ENCODE measurements at places on chromosomes 2 and 18.

GRCh38 chr2:29723255-29724001, 198.0 kb downstream of the ALK start:
- DNase-seq: no peak

DNA sequence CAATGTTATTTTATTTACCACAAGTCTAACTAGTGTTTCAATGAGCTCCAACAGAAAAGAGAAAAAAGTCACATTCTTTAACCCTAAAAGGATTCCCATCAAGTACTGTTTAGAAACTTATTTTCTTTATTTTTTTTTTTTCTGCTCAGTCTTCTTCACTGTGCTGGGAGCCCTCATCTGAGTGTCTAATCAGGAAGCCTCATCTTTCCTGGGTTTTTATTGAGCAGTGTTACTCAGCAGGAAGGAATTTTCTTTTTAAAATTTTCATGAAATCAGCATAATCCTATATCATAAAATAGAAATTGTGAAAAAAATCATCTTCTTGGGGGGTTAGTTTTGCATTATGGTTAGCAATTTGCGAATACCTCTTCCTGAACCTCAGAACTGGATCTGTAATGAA, 453.8 kb downstream of the CDH2 start:
- DNase-seq: no peak

- DNase-seq: no peak
Measured at GRCh38 chr18:38520786-38521185, 955.2 kb upstream of the CELF4 start.

DNA sequence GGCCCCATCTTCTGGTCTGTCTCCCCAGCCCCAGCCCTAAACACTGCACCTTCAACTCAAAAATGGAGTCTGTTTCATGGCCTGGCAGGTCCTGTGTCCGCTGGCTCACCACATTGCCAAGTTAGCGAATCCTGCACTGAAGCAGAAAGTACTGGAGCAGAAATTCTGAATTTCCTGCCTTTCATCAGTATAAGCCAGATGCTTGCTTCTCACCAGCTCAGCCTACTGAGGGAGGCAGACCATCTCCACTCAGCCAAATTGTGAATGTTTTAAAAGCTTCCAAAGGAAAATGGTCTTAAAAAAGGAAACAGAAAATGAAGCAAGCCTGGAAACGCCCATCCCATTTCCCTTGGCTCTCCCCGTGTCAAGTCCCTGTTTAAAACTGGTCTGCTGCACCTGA, 157.8 kb downstream of the C1D start:
- DNase-seq: no peak

GRCh38 chr2:37720533-37721200, 49.2 kb upstream of the CDC42EP3 start:
- DNase-seq: peak; percentile 4

GRCh38 chr18:48539406-48540250, 797 bp downstream of the CTIF start:
- DNase-seq: peak; percentile 21

- no peak for DNase-seq
Measured at GRCh38 chr18:24995056-24995455, 356.9 kb downstream of the ZNF521 start.

DNA sequence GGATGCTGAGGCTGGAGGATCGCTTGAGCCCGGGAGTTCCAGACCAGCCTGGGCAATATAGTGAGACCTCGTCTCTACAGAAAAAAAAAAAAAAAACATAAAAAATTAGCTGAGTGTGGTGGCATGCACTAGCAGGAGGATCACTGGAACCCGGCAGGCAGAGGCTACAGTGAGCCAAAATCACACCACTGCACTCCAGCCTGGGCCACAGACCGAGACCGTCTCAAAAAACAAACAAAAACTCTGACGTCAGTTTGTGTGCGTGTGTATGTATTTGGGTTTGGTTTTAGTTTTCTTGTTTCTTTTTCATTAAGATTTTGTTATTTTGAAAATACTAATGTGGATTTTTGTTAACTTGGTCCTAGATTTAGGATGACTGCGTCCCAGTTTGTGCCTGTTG, 19.0 kb downstream of the CEP68 start:
- DNase-seq: no peak

DNA sequence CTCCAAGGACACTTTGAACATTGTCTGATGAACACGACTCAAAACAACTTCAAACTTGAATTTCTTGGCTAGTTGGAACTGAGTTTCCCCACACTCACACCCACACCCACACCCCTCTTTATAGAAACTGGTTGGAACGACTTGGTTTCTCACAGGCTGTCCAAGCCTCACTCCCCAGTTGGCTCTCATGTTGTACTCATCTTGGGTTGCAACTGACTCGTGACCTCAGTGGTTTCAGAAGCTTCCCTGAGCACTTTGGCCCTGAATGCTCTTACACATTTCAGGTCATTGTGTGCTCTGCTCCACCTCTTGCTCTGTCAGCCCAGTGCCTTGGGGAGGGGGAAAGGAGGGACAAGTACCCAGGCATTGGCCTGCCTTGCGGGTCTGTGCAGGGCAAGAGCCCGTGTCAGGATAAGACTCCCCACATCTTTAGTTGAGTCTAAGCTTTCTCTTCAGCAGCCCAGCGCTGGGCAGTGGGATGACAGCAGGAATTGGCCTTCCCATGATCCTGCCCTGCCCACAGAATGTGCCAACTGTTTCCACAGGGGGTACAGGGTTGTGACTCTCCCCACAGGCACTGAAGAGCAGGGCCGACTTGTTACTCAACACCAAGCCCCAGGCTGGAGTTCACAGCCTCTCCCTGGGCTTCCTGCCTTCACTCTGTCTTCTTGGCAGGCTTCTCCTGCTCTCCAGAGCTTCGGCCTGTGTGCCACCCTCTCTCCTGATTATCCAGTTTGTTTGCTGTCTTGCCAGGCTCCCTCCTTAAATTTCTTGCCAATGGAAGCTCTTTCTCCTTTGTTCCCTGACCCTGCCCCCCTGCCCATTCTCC, 104.6 kb downstream of the RTN4 start:
- no peak for DNase-seq

DNA sequence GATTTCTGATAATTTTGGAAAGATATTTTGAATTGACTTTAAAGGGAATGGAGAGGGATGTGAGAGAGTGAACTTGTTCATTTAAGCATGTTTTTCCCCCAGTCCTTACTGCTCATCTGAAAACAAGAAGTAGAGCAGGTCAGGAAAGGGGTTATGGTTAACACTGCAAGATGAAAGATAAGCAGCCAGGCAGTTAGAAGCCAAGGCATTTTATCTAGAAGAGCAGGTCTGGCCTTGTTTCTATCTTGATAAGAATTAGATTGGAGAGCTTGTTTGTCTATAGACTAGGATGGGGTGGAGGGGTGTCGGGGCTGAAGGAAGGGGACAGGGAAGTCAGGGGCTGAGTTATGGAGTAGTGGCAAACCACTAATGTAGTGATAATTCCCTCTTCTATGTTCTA, 171.6 kb downstream of the IKZF2 start:
- no peak for DNase-seq

GRCh38 chr18:6069539-6069938, 174.2 kb upstream of the TMEM200C start:
- DNase-seq: no peak

DNA sequence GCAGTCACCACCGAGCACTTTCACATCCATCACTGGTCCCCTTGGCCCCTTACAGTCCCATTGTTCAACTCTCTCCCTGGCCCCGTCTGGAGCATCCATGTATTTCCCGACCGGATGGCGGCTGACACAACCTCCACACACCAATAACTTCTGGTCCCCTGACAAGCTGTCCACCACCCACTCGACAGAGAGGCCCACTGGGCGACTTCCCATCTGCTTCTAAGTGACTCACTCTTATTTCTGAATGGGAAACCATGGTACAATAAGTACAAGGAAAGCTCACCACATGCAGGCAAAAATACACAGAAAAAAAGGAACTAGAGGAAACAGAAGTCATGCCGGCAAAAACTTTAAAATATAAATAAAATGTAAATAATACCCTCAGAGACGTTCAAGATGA, 82.9 kb upstream of the RAB12 start:
- DNase-seq: no peak

- no peak for DNase-seq
Measured at GRCh38 chr2:170180031-170180566, 2.2 kb downstream of the MYO3B start.

GRCh38 chr2:74097574-74097973, 50.1 kb downstream of the BOLA3 start:
- DNase-seq: no peak

DNA sequence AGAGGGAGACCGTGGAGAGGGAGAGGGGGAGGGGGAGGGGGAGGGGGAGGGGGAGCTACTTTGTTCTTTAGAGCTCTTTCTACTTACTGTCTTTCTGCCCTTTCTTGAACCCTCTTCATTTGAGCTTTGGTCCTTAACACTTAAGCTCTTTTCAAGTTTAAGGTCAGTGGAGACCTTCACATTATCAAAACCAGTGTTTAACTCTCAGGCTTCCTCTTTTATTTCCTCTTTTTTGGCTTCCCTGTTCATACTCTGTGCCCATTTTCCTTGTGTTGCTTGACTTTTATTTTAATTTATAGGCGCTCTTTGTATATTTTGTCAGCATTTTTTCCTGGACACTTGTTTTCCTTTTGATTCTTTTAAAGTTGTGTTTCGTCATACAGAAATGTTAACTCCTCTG, 37.1 kb downstream of the ACSL3 start:
- no peak for DNase-seq

DNA sequence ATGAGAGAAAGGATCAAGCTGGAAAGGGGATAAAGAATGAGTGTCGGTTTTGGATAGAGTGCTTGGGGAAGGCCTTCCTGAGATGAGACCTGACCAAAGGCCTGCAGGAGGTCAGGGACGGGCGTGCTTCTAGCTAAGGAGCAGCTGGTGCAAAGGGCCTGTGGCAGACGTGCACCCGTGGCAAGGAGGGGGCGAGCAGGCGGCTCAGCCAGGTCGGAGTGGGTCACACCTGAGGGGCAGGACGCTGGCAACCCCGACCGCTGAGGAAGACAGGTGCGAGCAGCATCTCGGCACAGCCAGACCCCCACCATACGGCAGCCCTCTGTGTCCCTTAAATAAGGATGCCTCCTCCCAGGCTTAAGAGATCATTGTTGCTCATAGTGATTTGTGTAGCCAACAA, 48.1 kb downstream of the ODC1 start:
- no peak for DNase-seq

DNA sequence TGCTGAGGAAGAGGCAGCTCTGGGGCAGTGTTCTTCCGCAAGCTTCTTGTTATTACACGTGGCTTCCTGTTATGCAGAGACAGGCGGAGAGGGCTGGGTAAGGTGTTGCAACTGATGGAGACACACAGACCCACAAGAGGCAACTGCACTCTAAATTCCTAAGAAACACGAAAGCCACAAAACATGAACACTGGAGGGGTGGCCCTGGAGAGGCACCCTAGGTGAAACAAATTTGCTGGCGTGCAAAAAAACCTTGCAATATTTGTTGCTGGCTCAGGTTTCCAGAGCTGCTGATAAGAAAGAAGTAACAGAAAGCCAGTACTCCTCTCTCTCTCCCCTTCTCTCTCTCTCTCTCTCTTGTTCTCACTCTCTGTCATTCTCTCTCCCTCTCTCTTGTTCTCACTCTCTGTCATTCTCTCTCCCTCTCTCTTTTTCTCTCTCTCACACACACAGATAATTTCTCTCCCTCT, 31.8 kb downstream of the ARHGAP25 start:
- peak; percentile 79 for DNase-seq

GRCh38 chr2:101608408-101609310, 88.8 kb upstream of the MAP4K4 start:
- no peak for DNase-seq

DNA sequence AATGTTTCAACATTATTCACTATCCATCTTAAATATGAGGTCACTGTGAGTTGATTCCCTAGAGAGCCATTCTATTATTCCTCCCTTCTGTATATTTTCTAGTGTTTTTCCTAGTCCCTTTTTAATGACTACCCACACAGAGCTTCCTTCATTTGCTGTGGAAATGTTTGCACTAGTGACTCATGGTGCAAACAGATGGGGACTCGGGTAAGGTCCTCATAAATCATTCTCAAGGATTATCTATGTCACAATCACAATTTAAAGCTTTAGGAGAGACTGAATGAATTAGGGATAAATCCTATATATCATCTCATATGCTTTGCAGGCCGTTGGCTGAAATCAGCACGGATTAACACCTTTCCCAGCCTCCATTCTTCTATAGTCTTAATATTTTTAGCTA, 159.6 kb downstream of the DCC start:
- no peak for DNase-seq

DNA sequence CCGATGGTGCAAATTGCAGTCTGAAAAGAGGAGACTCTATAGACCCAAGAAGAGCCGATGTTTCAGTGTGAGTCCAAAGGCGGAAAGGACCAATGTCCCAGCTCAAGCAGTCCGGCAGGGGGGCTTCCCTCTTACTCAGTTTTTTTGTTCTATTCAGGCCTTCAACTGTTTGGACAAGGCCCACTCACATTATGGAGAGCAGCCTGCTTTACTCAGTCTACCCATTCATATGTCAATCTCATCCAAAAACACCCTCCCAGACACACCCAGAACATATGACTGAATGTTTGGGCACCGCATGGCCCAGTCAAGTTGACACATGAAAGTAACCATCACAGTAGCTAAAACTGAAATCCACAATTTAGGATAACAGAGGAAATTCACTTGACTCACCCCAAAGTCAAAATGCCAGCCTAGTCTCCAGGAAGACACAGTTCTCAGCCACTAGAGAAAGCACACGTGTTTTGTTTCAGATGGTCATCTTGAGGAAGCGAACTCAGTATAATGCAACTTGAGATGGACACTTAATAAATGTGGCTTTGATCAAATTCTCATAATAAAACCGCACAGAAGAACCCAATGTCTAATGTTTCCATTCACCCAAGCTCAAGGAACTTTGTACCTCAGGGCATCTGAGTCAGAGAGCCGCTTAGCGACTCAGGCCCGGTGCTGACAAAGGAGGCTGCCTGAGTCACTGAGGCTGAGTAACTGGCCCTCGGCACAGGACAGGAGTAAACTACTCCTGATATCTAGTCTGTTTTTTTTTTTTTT, 2.4 kb downstream of the FHL2 start:
- DNase-seq: no peak

DNA sequence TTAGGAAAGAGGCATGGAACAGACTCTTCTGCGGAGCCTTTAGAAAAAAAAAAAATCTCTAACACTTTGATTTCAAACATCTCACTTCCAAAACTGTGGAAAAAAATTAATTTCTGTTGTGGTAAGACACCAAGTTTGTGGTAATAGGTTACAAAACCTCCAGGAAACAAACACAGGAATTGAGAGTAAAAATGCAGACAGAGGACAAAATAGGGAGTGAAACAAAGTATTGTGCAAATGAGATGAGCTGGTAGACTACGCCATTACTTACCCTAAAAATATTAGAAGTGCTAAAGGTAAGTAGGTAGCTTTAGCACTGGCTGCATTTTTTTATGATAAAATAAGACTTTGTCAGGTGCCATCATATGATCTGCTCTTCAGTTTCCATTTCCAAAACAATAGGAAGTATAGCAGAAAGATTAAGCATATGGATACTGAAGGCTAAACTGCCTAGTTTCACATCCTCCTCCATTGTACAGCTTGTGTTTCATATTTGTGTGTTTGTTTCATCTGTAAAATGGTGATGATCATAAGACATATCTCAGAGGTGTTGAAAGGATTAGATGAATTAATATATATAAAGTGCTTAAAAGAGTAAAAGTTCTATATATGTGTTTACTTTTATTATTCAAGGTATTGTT, 309.2 kb downstream of the NR4A2 start:
- no peak for DNase-seq

GRCh38 chr18:46705521-46705920, 48.5 kb upstream of the LOXHD1 start:
- no peak for DNase-seq

Measured in CD4-positive, alpha-beta T cell treated with Interleukin-10 for 1 hour (primary cell).